ENCODE measurements at places on chromosomes 6 and 20.
A peak's percentile ranks its signal among the peaks of the same experiment; 100 is the strongest.

GRCh38 chr20:50286609-50287008, 96.0 kb downstream of the CEBPB start:
- peak; percentile 31 for DNase-seq

DNA sequence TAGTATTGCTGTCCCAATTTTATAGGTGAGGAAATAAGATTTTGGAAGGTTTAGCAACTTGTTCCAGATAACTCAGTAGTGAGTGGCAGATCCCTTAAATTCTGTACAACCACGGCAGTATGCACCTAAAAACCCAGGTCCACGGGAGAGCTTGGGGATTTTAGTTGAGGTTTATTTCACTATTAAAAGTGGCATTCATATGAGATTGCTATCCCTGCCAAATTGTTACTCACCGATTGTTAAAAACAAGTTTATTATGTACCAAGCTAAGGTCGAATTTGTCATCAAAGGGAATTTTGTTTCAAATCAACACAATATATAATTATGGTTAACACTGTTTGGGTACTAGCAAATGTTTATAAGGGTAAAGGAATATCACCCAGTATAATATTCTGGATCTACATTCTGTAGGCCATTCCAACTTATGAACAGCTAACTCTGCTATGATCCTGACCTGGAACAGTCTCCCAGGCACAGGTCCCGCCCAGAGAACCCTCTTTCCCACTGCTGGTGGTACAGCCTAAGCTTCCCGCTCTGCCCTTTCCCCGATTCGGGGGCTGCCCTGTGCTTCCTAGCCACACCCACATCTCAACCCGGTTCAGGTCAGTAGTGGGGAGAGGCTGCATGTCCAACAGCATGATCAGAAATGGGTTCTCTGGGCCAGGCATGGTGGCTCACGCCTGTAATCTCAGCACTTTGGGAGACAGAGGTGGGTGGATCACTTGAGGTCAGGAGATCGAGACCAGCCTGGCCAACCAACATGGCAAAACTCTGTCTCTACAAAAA, 24.9 kb downstream of the GPLD1 start:
- no peak for DNase-seq

DNA sequence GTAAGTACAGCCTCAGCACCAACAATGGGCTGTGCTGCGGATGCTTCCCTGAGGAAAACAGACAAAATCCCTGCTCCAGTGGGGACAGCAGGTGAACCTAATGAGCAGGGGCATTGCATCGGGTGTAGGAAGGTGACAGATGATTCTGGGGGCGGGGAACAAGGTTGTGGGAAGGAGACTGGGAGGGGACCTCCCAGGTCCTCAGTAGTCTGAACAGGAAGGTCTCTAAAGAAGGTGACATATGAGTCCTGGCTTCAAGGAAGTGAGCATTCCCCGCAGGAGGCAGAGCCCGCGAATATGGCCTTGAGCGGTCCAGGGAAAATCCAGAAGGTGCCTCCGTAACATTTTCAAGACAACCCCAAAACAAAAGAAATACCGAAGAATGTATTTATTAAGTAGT, 19.4 kb downstream of the ULBP1 start:
- DNase-seq: no peak

GRCh38 chr6:34001706-34002621, 143.9 kb downstream of the GRM4 start:
- no peak for DNase-seq
